ENCODE measurements at places on chromosomes 2 and 18.

GRCh38 chr2:46332686-46333281, 35.6 kb downstream of the EPAS1 start:
- no peak for DNase-seq

DNA sequence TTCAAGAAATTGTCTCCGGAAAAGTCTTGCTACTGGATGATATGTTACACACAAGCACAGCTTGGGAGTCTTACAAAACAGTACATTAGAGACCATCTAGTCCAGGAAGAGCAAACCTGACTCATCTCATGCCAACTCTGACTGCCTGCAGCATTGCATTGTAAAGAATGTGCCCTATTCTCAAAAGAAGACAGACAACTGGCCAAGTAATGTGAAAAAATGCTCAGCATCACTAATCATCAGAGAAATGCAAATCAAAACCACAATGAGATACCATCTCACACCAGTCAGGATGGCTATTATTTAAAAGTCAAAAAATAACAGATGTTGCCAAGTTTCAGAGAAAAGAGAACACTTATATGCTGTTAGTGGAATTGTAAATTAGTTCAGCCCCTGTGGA, 42.7 kb upstream of the GORASP2 start:
- DNase-seq: no peak

DNA sequence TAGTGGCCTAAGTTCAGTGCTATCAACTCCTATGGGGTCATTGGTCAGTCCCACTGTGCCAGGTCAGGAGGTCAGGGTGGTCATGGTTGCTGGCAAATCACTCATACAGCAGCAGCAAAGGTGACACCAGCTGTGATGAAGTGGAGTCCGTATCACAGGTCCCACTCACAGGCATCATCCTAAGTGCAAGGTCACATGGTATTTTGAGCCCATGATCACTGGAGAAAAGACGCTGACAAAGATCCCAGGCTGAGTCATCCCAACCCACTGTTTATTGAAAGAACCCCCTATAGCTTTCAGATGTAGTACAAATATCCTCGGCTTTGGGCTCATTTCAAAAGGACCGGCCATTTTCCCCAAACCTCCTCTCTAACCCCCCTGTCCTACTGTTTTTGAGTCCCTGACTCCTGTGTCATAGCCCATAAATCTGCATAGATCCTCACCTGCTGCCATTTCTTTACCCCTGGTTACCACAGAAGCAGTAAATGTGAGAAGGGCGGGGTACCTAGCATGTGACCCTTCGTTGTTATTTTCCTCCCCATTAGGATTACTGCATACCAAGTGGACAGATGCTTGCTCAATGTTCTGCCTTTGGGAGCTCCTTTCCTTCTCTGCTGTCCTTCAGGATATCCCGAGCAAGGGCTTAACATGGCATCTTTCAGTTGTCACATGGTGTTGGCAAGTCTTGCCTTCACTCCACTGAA, 107.7 kb downstream of the COL6A3 start:
- no peak for DNase-seq

GRCh38 chr2:241852116-241852980, 6.3 kb downstream of the PDCD1 start:
- DNase-seq: no peak

DNA sequence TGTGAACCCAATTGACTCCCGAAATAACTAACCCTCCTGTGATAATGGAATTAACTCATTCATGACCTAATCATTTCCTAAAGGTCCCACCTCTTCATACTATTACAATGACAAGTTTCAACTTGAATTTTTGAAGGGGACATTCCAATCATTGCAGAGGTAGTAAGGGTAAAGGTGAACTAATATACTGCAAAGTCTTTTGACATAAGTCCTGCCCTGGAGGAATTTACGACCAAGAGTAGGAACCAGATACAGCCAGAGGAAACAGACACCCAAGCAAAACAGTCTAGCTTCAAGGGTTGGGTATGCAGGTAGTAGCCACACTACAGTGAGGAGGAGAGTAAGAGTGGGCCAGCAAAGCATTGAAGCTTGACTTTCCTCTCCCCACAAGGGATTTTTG, 1.2 kb upstream of the SRBD1 start:
- DNase-seq: no peak

GRCh38 chr2:44786045-44786816, 155.3 kb upstream of the SIX3 start:
- DNase-seq: no peak

- DNase-seq: no peak
Measured at GRCh38 chr2:127675331-127676261, at the start of gene LIMS2. LIMS2 (minus strand) TSS chr2:127675530; CDS start chr2:127675024, 506 bp downstream.

DNA sequence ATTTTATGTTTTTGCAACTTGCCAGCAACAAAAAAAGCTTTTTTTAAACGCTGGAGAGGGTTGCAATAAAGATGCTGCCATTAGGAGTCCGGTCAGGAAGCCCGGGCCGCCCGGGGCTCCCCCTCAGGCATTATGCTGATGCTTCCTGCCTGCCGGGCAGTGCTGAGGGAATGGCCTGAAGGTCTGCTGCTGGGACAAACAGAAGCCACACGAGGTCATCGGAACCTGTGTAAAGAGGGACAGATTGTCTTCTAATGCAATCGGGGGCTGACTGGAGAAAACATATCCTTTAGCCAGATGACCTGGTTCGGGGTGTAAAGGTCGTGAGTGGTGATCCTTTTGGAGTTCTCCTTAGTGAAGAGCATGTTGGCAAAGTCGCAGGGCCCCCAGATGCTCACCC, 2.3 kb downstream of the IMPA2 start:
- no peak for DNase-seq

- no peak for DNase-seq
Measured at GRCh38 chr2:206198677-206199076, 39.0 kb downstream of the EEF1B2 start.

- DNase-seq: no peak
Measured at GRCh38 chr2:85286918-85287317, 40.9 kb downstream of the TGOLN2 start.

DNA sequence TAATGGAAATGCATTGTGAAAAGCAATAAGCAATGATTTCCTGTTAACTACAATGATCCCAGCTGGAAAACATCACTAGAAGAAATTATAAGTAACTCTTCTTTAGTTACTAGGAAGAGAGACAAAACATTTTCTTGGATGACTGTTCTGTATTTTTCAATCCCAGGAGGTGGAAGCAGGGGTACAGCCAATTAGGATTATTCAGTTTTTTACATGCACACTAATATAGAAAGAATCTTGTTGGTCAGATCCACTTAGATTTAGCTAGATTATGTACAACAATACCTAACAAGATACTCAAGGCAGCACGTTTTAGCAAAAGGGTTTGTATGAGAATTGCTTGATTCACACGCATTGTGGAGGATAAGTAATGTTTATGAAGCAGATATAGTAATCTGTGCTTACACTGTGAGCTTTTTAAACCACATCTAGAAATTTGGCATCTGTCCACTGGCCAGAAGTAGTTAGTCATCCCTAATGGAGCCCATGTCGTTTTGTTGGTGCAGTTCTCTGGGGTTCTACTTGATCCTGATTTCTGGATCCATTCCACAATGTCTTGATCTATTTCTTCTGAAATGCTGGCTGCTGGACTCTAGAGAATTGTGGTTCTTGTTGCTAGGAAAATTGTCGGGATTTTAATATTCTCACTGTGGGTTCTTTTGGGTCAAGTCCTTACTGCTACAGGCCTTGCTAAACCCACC, 199.7 kb downstream of the ADCYAP1 start:
- DNase-seq: no peak

DNA sequence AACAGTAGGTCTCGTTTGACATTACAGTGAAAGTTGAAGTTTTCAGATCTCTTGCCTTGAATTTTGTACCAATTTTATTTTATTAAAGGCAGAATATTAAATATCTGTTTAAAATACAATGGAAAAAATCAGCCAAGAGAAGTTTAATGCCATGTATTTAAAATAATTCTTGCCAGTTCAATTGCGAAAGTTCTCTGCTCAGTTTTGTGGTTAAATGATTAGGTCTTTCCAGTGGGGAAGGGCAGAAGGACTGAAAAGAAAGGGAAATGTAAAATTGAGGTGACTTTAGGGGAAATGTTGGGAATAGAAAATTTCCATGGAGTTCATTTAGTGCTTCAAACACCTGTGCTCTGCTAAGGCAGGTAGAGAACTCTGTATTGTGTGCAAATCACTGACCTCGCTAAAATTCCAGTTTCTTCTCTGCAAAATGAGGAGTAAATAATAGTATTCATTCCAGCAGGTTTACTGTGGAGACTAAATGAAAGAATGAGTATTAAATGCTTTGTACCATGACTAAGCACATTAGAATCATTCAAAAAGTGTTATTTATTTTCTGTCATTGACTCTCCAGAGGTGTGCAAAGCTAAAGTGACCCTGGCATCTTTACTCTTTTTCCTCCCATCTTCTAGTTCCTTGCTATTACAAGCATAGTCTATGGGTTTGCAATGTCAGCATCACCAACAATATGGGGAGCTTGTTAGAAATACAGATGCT, 74.4 kb downstream of the KIAA1328 start:
- no peak for DNase-seq

DNA sequence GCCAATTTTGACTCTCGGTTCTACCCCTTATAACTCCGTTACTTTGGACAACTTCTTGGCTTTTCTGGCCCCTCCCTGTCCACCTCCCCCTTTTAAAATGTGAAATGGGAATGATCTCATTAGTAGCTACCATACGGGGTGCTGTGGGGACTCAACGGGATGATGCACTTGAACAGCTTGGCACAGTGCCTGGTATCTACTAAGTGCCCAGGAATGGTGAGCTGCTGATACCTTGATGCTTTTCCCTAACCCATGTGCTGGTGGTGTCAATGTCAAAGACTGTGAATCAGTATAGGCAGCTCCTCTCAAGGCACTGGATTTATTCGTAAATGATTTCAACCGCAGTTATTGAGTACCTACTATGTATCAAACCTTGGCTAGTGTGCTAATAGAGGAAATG, 204.2 kb downstream of the LOXHD1 start:
- DNase-seq: no peak

- DNase-seq: no peak
Measured at GRCh38 chr2:226529556-226529955, 270.1 kb downstream of the IRS1 start.

DNA sequence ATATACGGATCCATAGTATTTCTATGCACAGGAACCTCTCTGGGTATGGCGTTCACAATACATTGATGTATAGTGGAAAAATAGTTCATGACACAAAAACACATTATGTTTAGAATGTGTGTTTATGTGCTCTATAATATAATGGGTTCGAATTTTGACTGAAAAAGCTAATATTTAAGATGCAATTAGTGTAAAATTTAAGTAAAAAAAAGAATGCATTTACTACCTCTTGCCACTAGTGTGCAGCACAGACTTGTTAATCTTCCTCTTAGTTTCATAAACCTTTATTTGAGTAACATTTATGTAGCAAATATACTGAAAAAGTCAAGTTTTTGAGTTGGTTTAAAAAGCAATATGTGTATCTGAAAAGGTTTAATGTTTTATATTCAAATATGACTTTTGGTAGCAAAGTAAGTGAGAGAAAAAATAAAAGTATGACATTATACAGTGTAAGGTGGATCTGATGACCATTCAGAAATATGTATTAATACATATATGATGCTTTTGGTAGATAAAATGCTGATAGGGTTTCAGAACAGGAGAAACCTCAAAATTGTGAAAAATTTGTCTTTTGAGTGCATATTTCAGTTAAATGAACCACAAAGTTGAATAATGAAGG, 49.4 kb downstream of the CCDC102B start:
- no peak for DNase-seq

DNA sequence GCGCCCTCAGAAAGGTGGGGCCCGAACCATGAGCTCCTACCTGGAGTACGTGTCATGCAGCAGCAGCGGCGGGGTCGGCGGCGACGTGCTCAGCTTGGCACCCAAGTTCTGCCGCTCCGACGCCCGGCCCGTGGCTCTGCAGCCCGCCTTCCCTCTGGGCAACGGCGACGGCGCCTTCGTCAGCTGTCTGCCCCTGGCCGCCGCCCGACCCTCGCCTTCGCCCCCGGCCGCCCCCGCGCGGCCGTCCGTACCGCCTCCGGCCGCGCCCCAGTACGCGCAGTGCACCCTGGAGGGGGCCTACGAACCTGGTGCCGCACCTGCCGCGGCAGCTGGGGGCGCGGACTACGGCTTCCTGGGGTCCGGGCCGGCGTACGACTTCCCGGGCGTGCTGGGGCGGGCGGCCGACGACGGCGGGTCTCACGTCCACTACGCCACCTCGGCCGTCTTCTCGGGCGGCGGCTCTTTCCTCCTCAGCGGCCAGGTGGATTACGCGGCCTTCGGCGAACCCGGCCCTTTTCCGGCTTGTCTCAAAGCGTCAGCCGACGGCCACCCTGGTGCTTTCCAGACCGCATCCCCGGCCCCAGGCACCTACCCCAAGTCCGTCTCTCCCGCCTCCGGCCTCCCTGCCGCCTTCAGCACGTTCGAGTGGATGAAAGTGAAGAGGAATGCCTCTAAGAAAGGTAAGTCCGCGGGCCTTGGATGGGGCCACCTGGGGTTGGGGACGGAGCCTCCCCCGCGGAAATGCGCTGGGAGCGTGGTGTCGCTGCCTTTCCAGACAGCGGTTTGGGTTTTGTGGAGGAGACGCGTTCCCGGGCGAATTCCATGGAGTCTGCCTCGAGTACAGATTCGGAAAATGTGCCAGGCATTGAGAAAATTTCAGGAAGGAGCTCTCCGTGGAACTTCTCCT, 559 bp downstream of the HOXD1 start:
- DNase-seq: no peak

- peak; percentile 66 for DNase-seq
Measured at GRCh38 chr18:3061581-3062312, 48.8 kb upstream of the LPIN2 start.

GRCh38 chr2:10067881-10068280, 12.3 kb downstream of the CYS1 start:
- DNase-seq: no peak

- DNase-seq: no peak
Measured at GRCh38 chr18:59429608-59430007, 70.5 kb upstream of the LMAN1 start.

DNA sequence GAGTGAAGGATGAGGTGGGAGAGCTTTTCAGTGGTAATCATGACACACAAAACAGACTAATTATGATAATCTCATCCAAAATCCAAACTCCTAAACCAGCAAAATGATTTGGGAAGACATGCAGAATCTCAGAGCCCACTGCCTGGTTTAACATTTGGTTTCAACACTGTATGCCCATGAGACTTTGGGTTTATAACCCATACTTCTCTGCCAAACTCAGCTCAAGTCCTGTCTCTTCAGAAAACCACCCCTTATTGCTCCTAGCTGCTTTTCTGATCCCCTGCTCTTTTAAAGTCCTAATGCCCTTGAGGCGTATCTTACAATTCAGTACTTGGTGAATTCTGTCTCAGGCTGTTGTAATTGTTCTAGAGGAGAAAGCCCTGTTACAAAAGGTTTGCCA, 593.0 kb upstream of the ID2 start:
- no peak for DNase-seq

DNA sequence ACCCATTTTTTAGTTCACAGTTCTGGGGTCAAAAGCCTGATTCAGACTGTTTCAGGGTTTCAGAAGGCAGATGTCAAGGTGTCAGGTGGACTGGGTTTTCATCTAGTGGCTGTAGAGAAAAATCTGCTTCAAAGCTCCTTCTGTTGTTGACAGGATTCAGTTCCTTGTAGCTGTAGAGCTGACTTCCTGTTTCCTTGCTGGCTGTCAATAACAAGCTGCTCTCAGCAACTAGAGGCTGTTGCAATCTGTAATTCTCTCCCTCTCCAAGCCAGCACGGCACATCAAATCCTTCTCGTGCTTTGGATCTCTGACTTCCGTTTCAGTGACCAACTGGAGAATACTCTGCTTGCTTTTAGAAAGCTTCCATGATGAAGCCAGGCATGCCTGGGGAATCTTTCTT, 179.4 kb downstream of the DOK6 start:
- DNase-seq: no peak

All from stimulated activated naive CD8-positive, alpha-beta T cell treated with anti-CD3 and anti-CD28 coated beads, Interleukin-15, Interleukin-2, amounts not matched to agents 100 U/mL and 50 U/mL, for 24 hours (primary cell).